Posterior cingulate gyrus (tissue), 11 donors: ENCODE measurements at places on chromosomes 7 and 10.

GRCh38 chr10:4763960-4764428 lies 62.0 kb upstream of the AKR1E2 start:
- no peak for DNase-seq

DNA sequence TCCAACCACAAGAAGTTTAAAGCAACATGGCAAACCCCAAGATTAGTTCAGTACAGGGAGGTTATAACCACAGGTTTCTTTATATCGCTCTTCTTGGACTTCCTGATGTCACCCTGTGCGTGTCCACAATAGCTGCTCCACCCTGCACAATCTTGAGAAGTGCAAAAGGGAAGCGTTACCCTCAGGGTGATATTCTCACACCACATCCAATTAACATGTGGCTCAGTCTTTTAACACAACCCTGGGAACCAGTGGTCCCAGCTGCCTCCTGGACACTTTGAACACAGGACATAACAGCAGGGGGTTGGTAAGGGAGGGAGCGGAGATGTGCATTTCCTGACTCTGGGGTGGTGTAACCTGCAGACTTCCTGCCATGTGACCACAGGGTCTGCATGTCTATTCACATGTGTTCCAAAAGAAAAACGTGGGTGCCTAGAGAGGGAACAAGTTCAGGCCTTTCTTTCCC lies 64.6 kb downstream of the GSAP start:
- no peak for DNase-seq

DNA sequence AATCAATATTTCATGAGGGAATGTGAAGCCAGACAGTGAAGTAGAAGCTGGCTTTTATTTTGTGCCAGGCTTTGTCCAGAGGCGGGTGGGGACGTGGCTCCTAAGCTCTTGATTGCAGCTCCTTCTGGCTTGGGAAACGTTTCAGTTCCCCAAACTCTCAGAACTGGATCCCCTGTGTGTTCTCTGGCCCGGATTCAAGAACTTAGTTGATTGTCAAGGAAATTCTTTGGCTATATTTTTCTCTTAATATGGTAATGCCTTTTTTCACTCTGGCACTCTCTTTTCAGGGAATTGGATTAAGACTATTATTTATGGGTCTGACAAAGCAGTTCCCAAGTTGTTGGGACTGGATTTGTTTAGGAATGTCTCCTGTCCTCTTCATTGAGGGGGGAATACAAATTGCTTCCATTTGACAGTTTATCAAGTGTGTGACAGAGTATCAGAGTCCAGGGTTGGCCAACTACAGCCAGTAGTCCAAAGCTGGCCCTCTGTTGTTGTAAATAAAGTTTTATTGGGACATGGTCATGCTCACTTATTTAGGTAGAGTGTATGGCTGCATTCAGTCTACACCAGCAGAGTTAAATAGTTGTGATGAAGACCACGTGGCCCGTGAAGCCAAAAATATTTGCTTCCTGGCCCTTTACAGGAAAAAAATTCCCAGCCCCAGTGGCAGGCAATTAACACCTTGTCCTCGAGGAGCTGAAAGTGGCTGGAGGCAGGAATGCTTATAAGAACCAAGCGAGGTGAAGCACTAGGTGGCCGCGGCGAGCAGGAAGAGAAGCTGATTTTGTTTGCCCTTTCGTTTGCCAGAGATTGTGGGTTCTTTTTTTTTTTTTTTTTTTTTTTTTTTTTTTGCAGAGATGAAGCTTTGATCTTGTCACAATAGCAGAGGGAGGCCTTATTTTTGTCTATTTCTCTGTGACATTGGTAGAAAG lies 34.3 kb downstream of the HTRA1 start:
- DNase-seq: no peak

GRCh38 chr7:15755061-15755460 lies 68.6 kb upstream of the MEOX2 start:
- DNase-seq: no peak

- peak; percentile 66 for DNase-seq
These were observed 119.0 kb downstream of the SEC23IP start for GRCh38 chr10:120011359-120012130.

DNA sequence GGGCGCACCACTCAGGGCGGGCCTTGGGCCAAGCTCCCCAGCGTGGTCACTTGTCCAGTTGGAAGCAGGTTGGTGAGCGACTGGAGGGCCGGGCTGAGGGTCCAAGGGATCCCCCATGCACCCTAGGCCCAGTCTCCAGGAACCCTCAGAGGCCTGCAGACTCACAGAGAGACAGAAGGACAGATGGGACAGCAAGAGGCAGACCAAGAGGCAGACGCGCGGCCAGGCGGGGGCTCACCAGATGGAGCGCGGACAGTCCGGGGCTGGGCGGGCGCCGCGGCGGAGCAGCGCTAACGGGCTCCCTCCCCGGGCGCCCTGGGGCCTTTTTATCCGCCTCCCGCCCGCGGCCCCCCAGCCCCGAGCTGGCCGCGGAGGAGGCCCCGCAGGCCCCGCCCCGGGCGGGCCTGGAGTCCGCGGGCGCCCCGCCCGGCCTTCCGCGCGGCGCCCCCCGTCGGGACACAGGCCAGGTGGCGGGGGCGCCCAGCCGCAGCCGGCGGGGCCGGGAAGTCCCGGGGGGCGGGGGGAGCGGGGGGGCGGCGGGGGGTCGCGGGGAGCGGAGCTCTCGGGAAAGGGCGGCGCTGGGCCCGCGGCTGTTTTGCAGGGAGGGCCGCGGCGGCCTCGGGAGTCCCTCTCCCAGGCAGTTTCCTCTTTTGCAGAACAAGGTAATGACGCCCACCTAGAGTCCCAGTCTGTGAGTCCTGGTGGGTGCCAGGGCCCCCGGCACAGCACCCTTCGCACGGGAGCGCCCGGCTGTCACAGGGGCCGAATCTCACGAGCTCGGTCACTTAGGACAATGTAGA lies at the start of gene LOXL4:
TSS of gene LOXL4 (minus strand) at position 301 of the 800 bp plus-strand sequence. CDS start 5,175 bp downstream, outside the sequence.
- no peak for DNase-seq

- no peak for DNase-seq
These were observed 299.3 kb downstream of the SFMBT2 start for GRCh38 chr10:7111561-7111960.

GRCh38 chr7:92289321-92289720 lies 43.5 kb downstream of the ANKIB1 start:
- DNase-seq: no peak

DNA sequence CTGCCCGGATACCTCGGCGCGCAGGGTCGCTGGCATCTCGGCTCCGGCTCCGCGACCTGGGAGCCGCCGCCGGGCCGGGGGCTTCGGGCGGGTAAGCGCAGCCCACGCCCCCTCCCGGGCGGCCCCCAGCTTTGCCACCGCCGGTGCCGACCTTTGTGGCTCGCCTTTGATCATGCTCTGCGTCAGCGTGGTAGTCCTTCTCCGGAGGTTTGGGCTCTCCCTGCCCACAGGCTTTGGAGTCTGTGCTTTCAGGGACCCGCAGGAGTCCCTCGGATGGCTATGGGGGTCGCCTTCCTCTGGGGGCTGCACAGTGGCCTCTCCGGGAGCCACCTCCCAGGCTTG lies 7.3 kb downstream of the ATP6V1F start:
- no peak for DNase-seq

DNA sequence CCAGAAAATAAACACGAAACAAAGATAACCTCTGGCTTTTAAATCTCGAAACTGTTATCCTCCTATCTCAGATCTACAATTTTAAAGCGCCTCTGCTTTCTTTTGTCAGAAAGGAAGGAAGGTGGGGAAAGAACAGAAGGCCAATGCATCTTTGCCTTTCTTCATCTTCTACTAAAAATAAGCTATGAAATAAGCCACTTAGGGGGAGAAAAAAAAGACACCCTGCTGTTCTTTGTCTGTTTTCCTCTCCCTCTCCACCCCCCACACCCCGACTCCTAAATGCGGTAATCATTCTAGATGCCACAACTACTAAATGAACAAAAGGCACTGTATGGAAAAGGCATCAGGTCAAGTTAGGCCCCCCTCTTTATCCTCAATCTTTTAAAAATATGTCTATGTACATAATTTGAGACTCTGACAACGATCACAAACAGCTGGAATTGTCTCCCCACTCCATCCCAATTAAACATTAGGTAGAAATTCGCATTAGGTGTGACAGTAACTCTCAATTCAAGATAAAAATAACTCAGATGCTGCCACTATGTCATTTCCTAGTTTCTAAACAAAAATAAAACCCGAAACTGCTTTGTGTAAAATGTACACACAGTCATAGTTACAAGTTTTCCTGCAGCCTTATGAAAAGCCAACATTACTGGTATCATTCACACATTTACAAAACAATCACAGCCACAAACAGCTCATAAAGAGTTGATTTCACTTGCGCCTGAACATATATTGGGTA lies 2.4 kb downstream of the UBE2H start:
- DNase-seq: no peak

DNA sequence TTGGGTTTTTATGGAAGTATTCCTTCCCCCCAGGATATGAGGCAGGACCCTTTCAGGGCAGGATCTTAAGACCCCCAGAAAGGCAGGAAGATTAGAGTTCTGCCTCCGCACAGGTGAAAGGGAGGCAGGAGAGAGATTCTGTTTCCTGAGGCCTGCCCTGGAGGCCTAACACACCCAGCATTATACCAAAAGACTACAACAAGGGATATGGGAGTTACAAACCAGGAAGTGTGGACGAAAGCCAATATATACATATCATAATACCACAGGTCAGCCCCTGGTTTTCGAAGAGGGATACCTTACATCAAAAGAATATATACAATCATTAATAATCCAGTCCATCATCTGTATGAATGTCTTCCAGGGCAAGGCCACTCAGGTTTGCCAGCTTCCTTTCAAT lies 14.2 kb downstream of the MINPP1 start:
- no peak for DNase-seq

- DNase-seq: no peak
These were observed 40.6 kb upstream of the TSPAN13 start for GRCh38 chr7:16712916-16713315.

DNA sequence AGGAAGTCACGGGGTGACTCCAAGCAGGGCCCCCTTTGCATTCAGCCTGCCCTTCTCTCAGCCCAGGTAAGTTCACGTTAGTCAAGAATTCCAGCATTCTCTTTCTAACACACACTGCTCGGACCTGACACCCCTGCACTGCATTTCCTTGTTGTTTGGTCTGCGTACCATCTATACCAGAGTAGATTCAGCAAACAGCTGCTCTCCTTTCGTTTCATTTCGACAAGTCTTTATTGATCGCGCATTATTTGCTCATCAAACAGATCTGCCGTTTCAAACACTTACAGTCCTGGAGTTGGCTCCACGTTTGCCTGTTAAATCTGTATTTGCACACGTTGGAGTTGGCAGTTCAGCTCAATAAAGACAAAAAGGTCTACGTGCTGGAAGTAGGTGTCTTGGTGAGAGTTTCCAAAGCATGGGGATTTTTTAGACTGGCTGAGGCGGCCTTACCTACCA lies 495.1 kb downstream of the RPS24 start:
- no peak for DNase-seq

DNA sequence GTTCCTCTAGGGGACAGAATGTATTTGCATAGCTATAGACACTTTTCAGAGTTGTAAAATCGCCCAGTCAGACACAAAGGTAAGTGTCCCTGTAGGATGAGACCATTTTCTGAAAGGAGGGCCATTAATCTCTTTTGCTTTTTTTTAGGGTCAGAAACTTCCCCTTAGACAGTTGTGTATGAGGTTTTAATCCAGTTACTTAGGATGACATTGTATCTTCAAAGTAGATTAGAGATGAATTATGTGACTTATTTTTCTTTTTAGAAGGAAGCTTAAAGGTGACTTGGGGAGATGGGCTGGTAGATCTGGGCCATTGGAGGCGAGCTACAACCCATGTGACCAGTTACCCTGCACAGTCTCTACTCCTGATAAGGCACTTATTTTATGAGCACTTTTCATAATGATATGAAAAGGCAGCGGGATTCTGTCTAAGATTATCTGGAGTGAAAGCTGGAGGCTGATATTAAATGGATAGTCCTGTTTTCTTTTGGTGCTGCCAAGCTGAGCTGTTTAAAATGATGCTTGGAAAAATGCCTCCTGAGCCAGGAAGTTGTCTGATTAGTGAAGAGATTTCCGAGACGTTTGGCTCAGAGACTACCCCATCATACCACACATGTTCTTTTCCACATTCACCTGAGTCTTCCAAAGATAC lies 264.3 kb downstream of the AUTS2 start:
- DNase-seq: no peak

GRCh38 chr10:104045151-104046089 lies 40.3 kb downstream of the COL17A1 start:
- peak; percentile 65 for DNase-seq
